ENCODE measurements at places on chromosomes 11 and 22.

DNA sequence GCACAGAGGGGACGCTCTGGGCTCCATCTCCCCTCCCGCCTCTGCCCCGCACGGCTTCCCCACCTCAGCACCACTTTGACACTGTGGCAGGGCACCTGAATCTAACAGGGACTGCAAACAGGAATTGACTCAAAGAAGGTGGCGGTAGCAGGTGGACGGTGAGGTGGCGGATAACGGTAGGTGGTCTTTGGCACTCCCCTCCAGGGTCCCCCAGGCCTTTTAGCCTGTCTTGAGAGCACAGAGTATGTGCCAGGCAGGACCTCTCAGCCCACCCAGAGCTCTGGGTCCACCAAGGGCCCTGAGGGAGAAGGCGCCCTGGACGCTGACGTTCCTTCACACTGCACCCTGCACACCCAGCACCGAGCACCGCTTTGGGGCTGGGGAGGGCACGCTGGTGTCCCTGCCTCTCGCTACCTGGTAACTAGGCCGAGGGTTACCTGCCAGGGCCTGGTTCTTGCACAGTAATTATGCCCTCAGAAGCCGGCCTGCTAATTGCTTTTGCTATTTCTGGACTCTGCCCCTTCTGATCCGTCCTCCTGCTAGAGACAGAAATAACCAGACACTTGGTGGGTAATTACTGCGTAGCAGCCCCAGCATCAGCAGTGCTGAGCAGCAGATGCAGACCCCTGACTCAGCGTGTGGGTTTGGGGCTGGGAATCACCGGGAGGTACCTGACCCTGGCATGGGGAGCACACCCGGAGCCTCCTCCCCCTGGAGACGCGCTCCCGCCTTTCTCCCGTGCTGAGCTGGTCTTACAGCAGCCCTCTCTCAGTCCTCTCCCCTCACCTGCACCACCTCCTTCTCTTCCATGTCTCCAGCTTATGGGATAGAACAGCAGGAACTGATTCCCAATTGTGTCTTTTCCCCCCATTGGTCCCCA lies 103.3 kb upstream of the B3GAT1 start:
- no peak for DNase-seq

DNA sequence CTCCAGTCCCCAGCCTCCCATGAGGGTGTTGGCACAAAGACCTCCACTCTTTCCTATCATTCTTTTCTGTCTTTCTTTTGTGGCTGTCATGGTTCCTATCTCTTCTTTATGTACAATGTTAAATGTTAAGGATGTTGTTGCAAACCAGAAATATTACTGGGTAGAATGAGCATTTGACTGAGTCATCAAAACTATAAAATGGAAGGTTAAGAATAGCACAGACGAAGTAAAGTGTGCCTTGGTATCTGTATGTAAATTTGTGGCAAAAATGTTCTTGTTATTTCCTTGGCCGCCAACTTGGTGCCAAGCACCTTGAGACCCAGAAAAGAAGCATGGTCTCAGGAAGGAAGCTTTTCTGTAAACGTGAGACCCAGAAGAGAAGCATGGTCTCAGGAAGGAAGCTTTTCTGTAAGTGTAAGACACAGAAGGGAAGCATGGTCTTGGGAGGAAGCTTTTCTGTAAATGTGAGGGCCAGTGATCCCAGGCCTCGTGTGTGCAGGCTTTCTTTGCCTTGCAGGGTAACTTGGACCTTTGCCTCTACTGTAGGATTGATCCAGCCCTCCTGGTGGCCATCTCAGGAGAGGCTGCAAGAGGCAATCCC lies 6.7 kb upstream of the PKP3 start:
- DNase-seq: no peak

- peak; percentile 27 for DNase-seq
These were observed 419 bp downstream of the ANKRD49 start for GRCh38 chr11:94494126-94494680.

GRCh38 chr11:18600915-18601569 lies 1.5 kb downstream of the MISFA start:
- DNase-seq: no peak

- no peak for DNase-seq
These were observed 84.1 kb downstream of the DGCR2 start for GRCh38 chr22:19038164-19038546.

- DNase-seq: no peak
These were observed 15.2 kb downstream of the MB start for GRCh38 chr22:35601743-35602615.

DNA sequence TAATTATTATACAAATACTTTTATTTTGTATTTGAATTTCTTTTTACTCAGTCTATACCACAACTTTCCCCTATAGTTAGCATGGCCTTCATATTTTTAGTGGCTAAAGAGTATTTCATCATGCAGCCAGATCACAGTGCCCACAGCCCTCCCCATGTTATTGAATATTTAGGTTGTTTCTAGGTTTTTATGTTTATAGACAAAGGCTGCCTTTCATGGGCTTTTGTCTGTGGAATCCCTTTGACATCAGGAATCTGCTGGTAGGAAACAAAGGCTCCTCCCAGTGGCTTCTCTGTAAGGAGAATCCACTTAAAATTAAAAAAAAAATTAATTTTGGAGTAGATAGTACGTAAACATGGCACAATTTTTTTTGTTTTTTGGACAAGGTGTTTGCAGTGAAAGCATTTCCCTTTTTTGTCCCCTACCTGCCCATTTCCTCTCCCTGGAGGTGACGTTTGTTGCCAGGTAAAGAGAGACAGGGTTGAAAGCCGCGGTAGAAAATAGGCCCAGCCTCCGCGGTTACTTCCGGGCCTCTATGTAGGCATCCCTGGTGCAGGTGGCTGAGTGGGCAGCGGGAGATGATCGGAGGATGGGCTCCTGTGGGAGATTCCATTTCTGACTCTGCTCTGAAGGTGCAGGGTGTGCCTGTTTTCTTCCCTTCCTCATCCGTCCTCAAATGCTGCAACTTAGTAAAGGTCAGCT lies 82.2 kb upstream of the OR4B1 start:
- no peak for DNase-seq

DNA sequence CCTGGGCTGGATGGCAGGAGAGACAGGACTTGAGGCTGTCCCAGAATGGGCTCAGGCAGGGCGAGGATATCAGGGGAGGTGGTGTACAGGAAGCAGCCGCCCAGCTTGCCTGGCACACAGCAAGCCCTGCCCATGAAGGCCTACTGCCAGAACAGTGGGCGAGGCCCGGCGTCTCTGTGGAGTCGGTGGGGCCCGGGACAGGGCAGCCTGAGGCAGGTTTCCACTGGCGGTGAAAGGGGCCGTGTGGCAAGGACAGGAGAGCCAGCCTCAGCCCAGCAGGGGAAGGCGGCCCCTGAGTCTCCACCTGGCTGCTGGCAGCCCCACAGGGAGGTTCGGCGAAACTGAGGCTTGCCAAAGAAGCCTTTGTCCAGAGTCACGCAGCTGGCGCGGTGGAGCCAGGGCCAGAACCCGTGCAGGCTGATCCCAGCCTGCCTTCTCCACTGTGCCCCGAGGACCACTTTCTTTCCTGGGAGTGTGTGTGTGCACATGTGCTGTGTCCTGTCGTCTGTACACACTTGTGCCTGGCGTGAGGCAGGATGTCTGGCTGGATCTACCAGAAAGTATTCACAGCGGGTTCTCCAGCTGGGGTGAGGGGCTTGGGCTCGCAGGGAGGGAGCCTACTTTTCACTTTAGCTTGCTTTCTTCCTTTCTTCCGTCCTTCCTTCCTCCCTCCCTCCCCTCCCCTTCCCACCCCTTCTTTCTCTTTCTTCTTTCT lies 1.2 kb downstream of the TSPO start:
- no peak for DNase-seq

GRCh38 chr11:88300888-88301487 lies 36.5 kb downstream of the CTSC start:
- no peak for DNase-seq

GRCh38 chr11:100229086-100229485 lies 458.0 kb upstream of the ARHGAP42 start:
- DNase-seq: no peak

DNA sequence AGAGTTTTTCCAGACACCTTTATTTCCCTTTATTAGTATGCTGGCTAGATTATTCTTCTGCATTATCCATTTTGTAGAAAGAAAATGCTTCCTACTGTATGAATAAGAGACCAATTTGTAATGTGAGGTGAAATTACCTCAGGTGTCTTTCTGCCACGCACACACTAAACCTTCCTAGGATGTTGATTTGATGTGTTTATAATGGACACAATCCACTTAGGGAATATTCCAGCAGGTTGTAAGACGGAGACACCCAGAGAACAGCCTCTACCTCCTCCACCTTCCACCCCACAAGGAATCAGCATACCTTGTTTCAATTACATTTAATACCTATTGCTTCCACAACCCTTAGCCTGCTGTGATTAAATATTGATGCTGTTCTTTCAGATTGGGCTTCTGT lies 379.1 kb upstream of the KIRREL3 start:
- no peak for DNase-seq

DNA sequence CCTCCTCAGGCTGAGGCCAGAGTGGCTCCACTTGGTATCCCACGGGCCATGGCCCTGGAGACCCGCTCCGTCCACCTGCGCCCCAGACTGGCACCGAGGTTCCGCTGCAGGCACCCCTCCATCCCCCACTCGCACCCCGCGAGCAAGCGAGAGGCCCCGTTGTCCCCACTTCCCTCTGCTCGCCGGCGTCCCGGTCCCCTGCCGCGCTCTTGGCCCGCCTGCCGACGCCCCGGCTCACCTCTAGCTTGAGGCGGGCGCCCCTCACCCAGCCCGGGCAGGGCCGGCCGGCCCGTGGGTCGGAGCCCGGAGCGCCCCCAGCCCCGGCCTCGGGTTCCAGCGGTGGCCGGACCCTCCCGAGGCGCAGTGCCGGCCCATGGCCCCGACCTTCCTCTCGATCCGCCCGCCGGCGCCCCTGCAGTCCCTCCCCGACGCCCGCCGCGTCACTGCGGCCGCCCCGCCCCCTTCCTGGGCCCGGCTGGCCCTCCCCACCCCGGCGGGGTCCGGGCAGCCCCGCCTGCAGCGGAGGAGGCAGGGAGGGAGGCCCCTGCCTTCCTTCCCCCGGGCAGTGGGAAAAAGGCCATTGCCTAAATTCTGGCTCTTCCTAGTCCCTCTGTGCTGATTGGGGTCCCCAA lies at the start of gene PITPNM1:
Gene PITPNM1, minus strand, starts transcription at position 414 of the 632 bp plus-strand sequence. CDS start 1,183 bp downstream, outside the sequence.
- DNase-seq: peak; percentile 79

DNA sequence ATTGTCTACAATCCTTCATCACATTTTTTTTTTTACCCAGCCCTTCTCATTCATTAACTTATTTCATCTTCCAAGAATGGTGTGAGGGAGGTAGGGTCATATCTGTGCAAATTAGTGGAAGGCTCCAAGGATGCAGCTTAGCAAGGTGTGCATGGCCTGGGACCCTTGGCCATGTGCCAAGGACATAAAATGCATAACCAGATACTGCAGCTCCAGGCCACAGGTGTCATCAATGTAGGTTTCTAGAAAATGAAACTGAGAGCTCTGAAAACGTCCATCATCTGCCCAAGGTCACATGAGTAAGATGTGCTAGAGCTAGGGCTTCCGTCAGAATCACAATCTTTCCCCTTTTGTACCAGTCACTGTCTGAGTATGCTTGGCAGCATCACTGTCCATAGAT lies 29.8 kb downstream of the ANKK1 start:
- no peak for DNase-seq

DNA sequence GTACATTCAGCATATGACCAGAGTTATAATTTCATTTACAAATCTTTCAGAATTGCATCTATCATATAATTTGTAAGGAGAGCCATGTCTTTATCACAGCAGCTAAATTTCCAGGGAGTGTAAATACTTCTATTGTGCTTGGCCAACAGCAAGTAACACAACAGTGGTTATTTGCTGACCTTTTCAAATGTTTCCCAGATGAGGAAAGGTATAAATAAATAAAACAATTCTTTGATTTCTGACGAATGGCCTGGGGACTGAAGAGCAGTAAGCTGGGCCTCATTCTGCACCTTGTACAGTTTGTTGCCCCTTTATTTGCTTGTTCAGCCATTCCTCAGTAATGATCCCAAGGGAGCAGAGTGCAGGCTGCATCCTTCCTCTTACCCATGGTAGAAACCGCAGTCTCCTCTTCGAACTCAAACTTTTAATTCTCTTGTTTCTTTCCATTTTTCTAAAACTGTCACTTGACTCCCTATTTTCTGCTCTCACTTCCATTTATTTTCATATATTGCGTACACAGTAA lies 132.8 kb downstream of the DDX10 start:
- DNase-seq: no peak

GRCh38 chr11:21461701-21462100 lies 731.2 kb upstream of the ANO5 start:
- no peak for DNase-seq

GRCh38 chr11:128470081-128470480 lies 117.3 kb downstream of the ETS1 start:
- no peak for DNase-seq

- DNase-seq: no peak
These were observed 1.4 kb upstream of the SRSF8 start for GRCh38 chr11:95065336-95065735.

- no peak for DNase-seq
These were observed 37.7 kb upstream of the ANO1 start for GRCh38 chr11:70040452-70040851.

GRCh38 chr11:69269926-69270697 lies 23.8 kb upstream of the MYEOV start:
- DNase-seq: no peak

GRCh38 chr11:56841210-56841810 lies 92.8 kb upstream of the OR9G4 start:
- peak; percentile 26 for DNase-seq
